ENCODE measurements at places on chromosomes 3 and 15.
A peak's percentile ranks its signal among the peaks of the same experiment; 100 is the strongest.

GRCh38 chr3:151410891-151411559 is 26.5 kb upstream of the P2RY12 start:
- DNase-seq = no peak

GRCh38 chr15:78090422-78091063 is 1.8 kb upstream of the SH2D7 start:
- DNase-seq = no peak

GRCh38 chr3:14672588-14672987 is 2.4 kb upstream of the C3orf20 start:
- no peak for DNase-seq

DNA sequence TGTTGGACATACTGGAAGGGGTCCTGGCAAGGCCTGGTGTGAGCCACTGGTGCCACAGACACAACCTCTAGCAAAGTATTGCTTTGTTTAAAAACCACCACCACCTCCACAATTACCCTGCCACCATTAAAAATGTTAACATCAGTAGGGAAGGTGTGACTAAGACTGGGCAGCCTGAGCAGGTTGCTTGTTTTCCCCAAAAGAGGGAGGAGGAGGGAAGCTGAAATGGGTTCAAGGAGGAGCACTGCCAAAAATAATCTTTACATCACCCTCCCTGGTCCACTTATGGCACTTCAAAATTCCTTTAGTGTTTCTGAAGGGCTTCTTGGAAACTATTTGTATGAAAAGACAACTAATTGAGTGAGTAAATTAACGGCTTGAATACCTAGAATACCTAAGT is 99.8 kb upstream of the FGF7 start:
- DNase-seq = no peak

DNA sequence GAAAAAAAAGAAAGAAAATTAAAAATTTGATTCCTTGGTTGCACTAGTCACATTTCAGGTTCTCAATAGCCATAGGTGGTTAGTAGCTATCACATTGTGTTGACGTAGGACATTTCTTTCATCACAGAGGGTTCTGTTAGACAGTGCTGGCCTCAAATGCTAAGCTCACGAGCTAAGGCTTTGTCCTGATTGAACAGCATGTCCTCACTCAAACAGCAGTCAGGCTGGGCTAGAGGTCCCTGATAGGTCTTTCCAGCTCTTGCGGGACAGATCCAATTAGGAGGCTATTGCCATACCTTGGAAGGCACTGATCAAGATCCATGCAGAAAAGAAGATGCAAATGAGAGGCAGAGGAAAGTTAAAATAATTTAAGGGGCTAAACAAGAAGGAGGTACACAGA is 85.9 kb upstream of the HACD2 start:
- no peak for DNase-seq

- DNase-seq = no peak
These were observed 494.0 kb upstream of the TGFBR2 start for GRCh38 chr3:30112411-30112810.

DNA sequence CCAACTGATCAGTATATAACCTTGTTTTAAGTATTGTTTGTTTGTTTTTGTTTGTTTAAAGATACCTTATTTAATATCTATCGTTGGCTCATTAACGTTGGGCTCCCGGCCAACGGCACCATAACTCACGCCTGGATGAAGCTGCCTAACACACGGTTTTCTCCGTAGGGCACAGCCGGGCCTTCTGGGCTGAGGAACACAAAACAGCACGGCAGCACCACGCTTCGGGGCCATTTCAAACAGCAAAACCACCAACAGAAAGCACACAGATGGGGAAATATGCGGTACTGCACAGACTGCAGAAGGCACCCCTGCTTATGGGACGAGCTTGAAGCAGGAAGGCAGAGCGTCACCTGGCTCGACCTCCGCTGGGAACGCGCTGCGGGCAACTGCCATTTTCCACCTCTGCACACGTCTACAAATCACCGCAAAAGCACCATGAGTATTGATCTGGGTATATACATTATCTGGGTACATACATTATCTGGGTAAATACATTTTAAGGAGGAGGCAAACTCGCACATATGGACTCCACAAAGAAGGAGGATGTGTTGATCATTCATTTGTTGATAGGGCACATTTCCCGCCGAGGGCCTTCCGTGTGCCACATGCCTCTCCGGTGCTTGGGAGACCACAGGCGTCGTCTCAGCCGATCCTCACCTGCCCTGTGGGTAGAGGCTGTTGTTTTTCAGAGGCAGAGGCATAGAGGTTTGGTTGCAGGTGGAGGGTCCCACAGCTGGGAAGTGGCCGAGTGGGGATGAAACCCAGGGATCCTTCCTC is 123.7 kb upstream of the ATP2B2 start:
- no peak for DNase-seq

- no peak for DNase-seq
These were observed 31.4 kb upstream of the TIPARP start for GRCh38 chr3:156642750-156643728.

- peak; percentile 18 for DNase-seq
These were observed 1.0 kb downstream of the PDE12 start for GRCh38 chr3:57557085-57557537.

- no peak for DNase-seq
These were observed 20.4 kb downstream of the ISG20 start for GRCh38 chr15:88658972-88659931.

- no peak for DNase-seq
These were observed 12.9 kb downstream of the IDH3A start for GRCh38 chr15:78162038-78162437.

- no peak for DNase-seq
These were observed 105.2 kb downstream of the RPLP1 start for GRCh38 chr15:69557707-69558409.

DNA sequence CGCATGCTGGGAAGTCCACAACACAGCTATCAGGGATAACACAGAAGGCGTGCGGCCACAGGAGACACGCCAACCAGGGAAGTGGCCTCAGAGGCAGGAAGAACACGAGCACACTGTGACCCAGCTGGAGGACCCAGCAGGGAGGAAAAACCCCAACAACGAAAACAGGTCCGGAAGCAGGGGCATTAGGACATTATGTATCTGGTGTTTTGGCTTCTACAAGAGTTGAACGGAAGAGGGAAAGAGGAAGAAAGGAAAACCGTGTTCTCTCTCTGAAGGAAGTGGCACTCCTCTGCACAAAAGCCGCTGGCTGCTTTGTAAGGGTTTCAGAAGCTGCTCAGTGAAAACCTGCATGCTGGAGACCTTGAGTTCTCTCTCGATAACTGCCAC is 61.8 kb downstream of the HACD2 start:
- DNase-seq = no peak

DNA sequence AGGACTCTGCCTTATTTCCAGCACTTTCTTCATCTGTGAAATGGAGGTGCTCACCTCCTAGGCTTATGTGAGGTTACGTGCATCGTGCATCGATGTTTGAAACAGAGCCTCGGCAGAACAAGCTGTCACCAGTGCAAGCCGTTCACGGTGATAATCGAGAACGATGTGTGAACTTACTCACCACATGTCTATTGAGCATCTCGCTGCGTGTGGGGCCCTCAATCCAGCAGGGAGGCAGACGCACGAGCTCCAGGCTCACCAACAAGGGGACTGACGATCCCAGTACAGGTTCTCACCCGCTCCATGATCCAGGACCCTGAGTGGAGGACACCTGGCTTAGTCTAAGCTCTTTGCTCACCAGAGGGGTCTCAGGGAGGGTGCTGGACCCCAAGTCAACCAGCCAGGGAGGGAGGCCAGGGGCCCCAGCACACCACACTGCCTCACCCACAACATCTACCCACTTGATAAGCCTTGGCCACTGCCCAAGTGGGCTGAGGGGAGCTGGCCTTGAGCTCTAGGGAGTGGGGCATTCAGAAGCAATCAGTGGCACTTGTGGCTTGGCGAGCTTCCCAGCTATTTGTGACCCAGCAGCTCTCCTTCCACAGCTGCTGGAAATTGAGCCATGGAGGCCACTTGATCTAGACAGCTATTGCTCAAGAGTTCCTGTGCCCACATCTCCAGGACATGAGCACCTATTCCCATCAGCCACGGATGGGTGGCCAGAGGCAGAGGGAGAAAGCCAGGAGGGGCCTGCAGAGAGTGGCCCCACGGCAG is 34.4 kb upstream of the SLC6A1 start:
- DNase-seq = peak; percentile 82

DNA sequence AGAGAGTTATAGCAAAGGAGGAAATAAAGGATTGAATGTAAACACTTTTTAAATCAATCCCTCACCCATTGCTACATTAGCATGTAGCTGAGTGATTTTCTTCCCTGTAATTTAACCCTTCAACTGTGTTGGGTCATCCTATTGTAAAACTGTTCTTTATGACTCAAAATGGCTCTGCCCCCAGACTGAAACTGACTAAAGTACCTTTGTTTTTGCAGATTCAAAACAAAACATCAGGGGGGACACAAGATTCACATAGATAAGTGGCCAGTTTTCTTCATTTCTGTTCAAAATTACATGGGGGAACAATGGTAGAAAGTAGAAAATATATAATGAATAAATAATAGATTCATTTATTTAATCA is 268.4 kb downstream of the IGSF11 start:
- no peak for DNase-seq

DNA sequence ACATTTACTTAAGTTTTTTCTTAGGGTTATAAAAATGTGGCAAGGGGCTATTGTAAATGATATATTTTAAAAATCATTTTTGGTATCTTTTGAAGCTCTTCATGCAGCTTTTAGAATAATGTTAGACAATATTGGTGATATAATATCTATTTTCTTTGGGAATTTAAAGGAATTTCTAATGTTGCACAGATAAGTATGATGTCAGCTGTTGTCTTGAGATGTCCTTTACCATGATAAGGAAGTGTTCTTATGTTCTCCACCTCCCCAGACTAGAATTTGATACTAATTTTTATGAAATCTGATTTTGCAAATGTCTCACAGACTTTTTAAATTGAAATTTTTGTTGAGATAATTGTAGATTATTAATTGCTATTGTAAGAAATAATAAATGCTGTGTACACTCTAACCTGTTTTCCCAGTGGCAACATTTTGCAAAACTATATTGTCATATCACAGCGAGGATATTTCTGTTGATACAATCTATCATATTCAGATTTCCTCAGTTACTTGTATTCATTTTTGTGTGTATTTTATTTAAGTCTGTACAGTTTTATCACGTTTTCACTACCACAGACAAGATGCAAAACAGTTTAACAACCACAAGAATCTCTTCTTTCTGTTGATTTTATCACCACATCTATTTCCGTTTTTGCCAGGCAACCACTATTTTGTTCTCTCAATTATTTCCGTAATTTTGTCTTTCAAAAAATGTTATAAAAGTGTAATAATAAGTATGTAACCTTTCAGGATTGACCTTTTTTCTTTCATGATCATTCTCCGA is 55.4 kb downstream of the SPRED1 start:
- DNase-seq = no peak

DNA sequence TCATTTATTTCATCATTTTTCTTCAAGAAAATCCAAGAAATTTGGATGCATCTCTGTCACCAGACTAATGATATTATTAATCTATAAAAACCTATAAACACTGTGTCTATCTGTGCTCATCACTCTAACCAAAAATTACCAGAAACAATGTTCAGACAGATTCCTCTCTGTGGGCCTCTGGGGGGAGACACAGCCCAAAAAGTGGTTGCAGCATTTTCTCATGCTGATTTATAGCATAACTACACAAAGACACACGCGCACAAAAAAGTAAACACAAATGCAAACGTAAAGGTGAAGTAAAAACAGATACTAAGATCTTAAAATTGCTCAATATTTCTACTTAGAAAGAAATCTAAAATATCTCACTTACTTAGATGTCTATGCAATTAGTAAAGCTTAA is 976.0 kb downstream of the GBE1 start:
- DNase-seq = peak; percentile 26

GRCh38 chr3:140056047-140056446 is 121.1 kb downstream of the CLSTN2 start:
- no peak for DNase-seq

- DNase-seq = no peak
These were observed 5.3 kb downstream of the VPS13C start for GRCh38 chr15:62054979-62055378.

- DNase-seq = no peak
These were observed 70.3 kb upstream of the SOX14 start for GRCh38 chr3:137693791-137694190.

DNA sequence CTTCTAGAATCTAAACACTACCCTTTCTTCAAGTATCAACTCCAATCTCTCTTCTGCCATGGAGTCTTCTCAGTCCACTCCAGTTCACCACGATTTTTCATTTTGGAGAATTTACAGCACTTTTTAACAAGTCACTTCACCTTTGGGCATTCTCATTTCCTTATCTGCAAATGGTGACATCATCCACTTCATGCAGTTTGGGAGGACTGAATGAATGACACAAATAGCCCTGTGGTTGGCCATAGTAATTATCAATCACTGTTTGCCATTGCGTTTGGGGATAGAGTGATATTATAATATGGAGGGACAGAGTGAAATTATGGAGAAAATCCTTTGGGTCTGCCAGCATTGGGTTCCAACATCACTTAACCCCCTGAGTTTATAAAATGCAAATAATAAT is 38.0 kb upstream of the TM4SF1 start:
- no peak for DNase-seq

All from SHP77 (cell line).